ENCODE measurements at places on chromosomes 13 and 19. TPM values are rescaled to one million over a fixed set of nuclear protein-coding genes. Genes with fewer than 3 reads are reported as not detected.

DNA sequence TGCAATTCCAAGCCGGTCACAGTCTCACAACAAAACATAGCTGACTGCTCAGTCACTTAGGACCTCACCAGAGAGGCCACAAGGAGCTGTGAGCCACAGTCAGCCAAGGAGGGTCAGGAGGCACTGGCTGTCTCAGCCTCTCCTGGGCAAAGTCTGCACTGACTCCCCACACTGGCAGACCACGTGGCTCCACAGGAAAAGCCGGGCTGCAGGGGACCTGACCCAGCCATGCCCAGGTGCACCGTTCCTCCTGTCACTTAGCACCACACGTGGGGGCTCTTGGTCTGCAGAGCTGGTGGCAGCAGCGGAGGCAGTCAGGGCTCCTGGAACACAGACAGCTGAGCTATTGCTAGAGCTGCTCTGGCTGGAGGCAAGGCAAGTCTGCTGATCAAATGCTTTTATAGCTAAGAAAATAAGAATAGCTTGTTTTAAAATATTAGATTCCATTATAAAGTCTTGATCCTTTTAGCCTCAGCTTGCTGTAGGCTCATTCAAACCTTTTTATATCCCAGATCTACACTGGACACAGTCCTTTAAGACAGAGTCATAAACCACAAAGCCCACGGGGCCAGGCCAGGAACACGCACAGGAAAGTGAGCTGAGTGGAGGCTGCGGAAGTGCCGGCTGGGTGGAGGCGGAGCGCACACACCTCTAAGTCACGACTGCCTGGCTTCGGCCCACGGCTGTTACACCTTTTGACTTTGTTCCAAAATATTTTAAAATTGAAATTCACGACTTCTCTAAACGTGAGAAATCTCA, 744.1 kb downstream of the UQCRFS1 start:
- H3K27me3 ChIP-seq, result no peaks in the 10 kb centered on the region
- no peaks in the 10 kb centered on the region for H3K36me3 ChIP-seq
- H3K4me3 ChIP-seq, result peak overlapping the region; percentile 25
- H3K27ac ChIP-seq, result peak overlapping the region; percentile 85
- no peak for DNase-seq

GRCh38 chr13:72473321-72473720, 254.1 kb downstream of the MZT1 start:
- no peaks in the 10 kb centered on the region for H3K36me3 ChIP-seq
- H3K27me3 ChIP-seq, result no peaks in the 10 kb centered on the region
- no peak overlapping the region for H3K27ac ChIP-seq
- no peak overlapping the region for H3K4me3 ChIP-seq
- H3K4me1 ChIP-seq, result no peaks in the 10 kb centered on the region

- no peaks in the 10 kb centered on the region for H3K4me1 ChIP-seq
- no peak for DNase-seq
- no peak overlapping the region for H3K27ac ChIP-seq
- no peak overlapping the region for H3K4me3 ChIP-seq
- H3K36me3 ChIP-seq, result no peaks in the 10 kb centered on the region
Observed at GRCh38 chr13:26540334-26540733, 17.1 kb upstream of the WASF3 start.

DNA sequence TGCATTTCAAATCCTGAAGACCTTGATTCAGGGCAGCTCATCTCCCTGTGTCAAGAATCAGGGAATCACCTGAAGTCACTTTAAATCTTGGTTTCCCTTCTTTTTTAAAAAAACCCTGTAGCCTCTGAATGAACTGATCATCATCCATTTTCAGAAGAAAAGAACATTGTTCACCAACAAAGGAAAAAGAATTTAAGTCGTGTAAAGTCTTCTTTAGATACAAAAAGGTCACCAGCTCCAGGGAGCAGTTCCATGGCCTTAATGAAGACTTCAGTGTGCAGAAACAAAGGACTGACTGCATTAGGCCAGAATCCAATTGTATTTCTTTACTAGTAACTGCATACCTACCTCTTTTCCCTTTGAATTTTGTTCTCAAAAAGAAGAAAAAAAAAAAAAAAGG, 245.0 kb downstream of the ABCC4 start:
- no peak overlapping the region for H3K27ac ChIP-seq
- DNase-seq, result no peak
- peaks cover 25% of the 10 kb centered on the region for H3K36me3 ChIP-seq
- no peaks in the 10 kb centered on the region for H3K27me3 ChIP-seq
- no peaks in the 10 kb centered on the region for H3K4me1 ChIP-seq

GRCh38 chr13:110187641-110188161, 119.3 kb downstream of the COL4A1 start:
- peaks cover 5% of the 10 kb centered on the region for H3K27me3 ChIP-seq
- DNase-seq, result no peak
- H3K36me3 ChIP-seq, result no peaks in the 10 kb centered on the region

GRCh38 chr19:50488389-50489194, 11.9 kb upstream of the GARIN5A start:
- H3K27ac ChIP-seq, result peak overlapping the region; percentile 33
- no peak overlapping the region for H3K4me3 ChIP-seq
- H3K27me3 ChIP-seq, result no peaks in the 10 kb centered on the region
- no peaks in the 10 kb centered on the region for H3K36me3 ChIP-seq

GRCh38 chr13:41765020-41765419, 195.9 kb downstream of the VWA8 start:
- peak overlapping the region; percentile 75 for H3K4me3 ChIP-seq
- peaks cover 14% of the 10 kb centered on the region for H3K4me1 ChIP-seq
- H3K36me3 ChIP-seq, result peaks cover 17% of the 10 kb centered on the region
- no peak for DNase-seq

GRCh38 chr13:79621902-79622301, 140.9 kb downstream of the NDFIP2 start:
- H3K4me1 ChIP-seq, result no peaks in the 10 kb centered on the region
- no peak for DNase-seq
- H3K36me3 ChIP-seq, result no peaks in the 10 kb centered on the region
- H3K27ac ChIP-seq, result no peak overlapping the region
- H3K4me3 ChIP-seq, result no peak overlapping the region

The KRTDAP gene
- total RNA-seq, result not detected

The ZNF614 gene
- total RNA-seq, result 13.4 TPM

DNA sequence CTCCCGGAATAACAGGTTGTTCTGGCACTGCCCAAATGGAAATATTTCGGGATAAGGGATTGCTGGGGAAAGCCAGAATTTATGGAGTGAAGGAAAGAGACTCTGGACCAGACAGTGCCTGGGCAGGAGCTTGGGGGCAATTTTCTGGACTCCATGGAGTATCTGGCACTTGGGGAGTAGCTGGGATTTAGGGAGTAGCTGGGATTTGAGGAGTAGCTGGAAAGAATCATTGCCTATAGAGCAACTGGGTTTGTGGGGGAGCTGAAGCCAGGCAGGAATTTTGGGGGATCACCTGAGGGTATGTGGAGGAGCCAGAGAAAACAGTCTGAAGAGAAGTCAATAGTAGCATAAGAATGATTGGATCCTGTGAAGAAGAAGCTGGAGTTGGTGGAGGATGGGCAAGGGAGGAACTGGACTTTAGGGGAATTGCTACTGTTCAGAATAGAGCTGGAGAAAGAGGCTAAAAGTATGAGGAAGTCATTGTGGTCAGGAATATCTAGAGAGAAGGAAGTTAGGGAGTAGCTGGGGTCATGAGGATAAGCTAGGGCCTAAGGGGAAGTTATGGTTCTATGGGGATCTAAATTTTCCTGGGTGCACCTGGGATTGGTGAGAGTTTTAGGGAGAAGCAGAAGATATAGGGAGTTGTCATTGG, 14.8 kb downstream of the FSD1 start:
- H3K36me3 ChIP-seq, result no peaks in the 10 kb centered on the region
- H3K27ac ChIP-seq, result no peak overlapping the region
- H3K4me1 ChIP-seq, result no peaks in the 10 kb centered on the region
- DNase-seq, result no peak
- H3K4me3 ChIP-seq, result no peak overlapping the region

The IFNL1 gene
- total RNA-seq, result not detected

DNA sequence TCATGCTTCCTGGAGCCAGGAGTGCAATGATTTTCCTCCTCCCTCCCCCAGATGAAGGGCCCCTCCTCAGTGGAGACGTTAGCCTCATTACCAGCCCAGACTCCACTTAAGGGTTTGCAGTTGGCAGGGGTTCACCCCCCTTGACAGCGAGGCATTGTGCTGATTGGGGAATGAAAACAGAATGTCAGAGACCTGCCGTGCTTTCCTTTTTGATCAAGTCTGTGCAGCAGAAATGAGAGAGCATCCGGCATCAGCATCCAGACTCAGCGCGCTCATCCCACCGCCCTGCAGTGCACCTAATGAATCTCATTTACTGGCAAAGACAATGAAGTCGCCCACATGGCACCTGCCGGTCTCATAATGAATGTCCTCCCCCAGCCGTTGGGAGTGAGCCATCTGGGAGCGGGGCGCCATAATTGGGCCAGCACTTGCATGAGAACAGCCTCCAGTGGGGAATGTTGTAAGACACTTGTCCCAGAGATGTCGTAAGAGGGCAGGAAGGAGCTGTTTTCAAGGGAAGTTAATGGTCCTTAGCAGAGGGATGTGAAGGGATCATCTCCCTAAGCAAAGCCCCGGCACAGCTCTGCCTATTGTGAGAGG, 98.3 kb upstream of the UQCRFS1 start:
- no peak overlapping the region for H3K4me3 ChIP-seq
- DNase-seq, result no peak
- peaks cover 34% of the 10 kb centered on the region for H3K27me3 ChIP-seq
- no peak overlapping the region for H3K27ac ChIP-seq
- no peaks in the 10 kb centered on the region for H3K36me3 ChIP-seq

The SERPINE3 gene
- total RNA-seq, result not detected

- no peak overlapping the region for H3K4me3 ChIP-seq
- H3K27me3 ChIP-seq, result peaks cover 4% of the 10 kb centered on the region
- no peak for DNase-seq
- H3K36me3 ChIP-seq, result no peaks in the 10 kb centered on the region
- H3K4me1 ChIP-seq, result no peaks in the 10 kb centered on the region
- no peak overlapping the region for H3K27ac ChIP-seq
Observed at GRCh38 chr13:23392313-23392712, 41.2 kb downstream of the SACS start.

The PRTN3 gene
- total RNA-seq, result not detected

DNA sequence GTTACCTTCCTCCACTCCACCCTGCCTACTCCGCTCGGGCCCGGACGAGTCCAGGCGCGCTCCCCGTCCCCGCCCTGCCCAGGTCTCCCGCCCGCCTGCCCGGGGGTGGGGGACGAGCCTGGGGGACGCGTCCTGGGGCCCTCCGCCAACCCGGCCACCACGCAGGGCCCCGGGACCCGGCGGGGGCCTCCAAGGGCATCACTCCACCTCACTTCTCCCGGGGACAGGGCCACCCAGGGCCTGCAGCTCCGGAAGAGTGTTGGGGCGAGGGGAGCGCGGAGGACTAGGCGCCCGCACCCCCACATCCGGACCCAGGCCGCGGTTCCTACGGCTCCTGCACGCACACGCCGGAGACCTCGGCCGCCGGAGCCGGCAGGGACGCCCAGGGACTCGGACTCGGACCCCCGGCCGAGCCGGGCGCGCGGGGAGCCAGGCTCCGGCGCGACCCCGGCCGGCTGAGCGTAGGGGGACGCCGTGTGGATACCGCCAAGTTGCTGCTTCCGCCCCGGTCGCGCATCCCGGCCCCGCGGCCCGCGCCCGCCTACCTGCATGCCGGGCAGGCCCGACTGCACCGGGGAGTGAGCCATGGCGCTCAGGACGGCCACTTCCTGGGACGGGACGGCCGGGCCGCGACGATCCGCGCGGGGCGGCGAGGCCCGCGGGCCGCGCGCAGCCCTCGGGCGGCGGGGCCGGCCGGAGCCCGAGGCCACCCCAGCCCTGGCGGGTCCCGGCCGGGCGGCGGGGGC, 534 bp downstream of the STK24 start:
- peak; percentile 63 for DNase-seq
- H3K27ac ChIP-seq, result peak overlapping the region; percentile 95
- H3K4me1 ChIP-seq, result peaks cover 50% of the 10 kb centered on the region

DNA sequence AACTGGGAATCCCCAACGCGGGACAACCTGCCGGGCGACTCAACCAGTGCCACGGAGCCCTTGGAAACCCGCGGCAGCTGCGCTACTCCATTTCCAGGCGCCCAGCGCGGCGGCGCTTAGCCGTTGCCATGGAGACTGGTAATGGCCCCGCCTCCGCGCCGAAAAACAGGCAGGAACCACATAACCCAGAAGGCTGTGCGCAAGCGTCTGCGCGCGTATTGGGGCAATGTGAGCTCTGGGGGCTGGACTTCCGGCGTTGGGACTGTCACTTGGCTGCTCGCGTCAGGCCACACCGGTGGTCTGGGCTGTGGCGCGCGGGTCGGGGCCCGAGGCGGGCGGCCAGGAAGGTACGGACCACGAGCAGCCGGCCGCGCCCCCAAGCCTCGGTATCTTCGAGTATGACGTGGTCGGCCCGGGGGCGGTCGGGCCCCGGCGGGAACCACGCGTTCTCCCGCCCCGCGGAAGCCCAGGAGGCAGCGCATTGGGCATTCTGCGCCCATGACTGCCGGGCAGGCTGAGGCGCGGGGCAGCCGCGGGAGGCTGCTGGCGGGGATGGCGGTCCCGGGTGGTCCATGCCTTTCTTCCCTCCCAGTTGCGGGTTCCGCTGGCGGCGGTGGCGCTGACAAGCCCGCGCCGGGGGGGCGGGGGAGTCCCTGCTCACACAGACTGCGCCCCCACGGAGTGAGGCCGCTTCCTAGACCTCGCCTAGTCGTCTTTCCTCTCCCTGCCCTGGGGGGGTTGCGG, at the start of gene ZNF324B:
ZNF324B (plus strand) TSS at position 265 of the 744 bp plus-strand sequence. CDS start 2,080 bp downstream, outside the sequence.
- peaks cover 13% of the 10 kb centered on the region for H3K36me3 ChIP-seq
- H3K4me1 ChIP-seq, result peaks cover 17% of the 10 kb centered on the region
- peak within 1 kb of the TSS; percentile 88 for H3K27ac ChIP-seq
- peak; percentile 95 for DNase-seq
- peak within 1 kb of the TSS; percentile 93 for H3K4me3 ChIP-seq

DNA sequence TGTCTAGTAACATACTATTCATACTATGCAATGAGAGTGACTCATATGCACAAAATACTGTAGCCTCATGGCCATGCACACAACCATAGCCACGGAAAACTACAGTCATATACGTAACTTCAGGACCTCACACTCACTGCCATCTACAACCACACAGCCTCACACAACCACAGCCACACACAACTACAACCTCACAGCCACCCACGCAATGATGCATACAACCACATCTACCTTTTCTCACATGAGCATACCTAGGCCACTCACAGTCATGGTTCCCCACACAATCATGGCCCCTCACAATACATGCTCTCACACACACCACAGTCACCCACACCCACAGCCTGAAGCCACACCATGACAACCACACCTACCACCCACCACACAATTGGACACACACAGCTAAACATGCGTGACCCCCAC, 8.7 kb upstream of the TNFSF14 start:
- no peak overlapping the region for H3K27ac ChIP-seq
- H3K4me1 ChIP-seq, result peaks cover 24% of the 10 kb centered on the region
- no peaks in the 10 kb centered on the region for H3K36me3 ChIP-seq
- no peak overlapping the region for H3K4me3 ChIP-seq

DNA sequence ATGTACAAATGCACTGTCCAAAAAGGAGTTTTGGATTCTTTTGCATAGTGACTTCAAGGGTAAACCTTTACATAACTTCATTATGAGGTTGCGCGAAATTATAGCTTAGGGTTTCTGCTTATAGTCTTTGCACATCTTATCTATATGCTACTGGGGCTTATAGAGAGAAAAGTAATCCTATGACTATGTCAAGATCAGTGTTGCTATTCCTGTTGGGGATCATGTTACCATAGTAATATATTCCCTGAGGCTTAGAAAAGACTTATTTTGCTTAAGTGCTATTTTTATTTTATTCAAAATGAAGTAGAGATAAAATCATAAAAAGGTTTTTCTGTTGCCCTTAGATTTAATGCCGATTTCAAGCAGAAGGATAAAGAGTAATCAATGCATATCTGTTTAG, 14.7 kb upstream of the POSTN start:
- no peaks in the 10 kb centered on the region for H3K36me3 ChIP-seq
- H3K4me3 ChIP-seq, result no peak overlapping the region
